Mesenteric fat pad (tissue), 1 donor: ENCODE measurements at places on chromosomes 4 and X. TPM values are rescaled to one million over a fixed set of nuclear protein-coding genes. Genes with fewer than 3 reads are reported as not detected.

DNA sequence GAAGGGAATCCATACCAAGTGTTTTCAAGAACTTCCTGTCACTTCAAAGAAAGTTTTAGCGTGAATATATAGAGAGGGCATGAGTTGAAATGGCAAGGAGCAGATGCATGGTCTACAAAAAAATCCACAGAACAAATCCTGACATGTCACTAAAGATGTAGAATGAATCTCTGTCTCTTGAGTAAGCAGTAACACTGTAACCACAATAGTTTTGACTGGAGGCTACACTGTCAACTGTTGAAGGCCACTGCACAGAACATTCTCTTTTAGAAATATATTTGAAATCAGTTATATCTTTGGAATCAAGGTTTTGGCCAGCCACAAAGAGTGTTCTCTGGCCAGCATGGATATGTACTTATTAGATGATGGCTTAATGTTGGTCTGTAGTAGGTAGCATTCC lies 83.8 kb downstream of the VCX3B start:
- DNase-seq: no peak

GRCh38 chr4:73593631-73594241 lies 26.5 kb downstream of the RASSF6 start:
- no peak for DNase-seq

GRCh38 chr4:24470666-24471485 lies 113.5 kb downstream of the DHX15 start:
- DNase-seq: no peak

GRCh38 chr4:123506011-123506695 lies 109.6 kb downstream of the SPRY1 start:
- DNase-seq: no peak

- no peak for DNase-seq
These were observed 1418.0 kb downstream of the STIM2 start for GRCh38 chr4:28278676-28279075.

- DNase-seq: no peak
These were observed 68.0 kb downstream of the ATOH1 start for GRCh38 chr4:93896516-93896915.

GRCh38 chr4:168843635-168844034 lies 166.4 kb downstream of the CBR4 start:
- DNase-seq: no peak

DNA sequence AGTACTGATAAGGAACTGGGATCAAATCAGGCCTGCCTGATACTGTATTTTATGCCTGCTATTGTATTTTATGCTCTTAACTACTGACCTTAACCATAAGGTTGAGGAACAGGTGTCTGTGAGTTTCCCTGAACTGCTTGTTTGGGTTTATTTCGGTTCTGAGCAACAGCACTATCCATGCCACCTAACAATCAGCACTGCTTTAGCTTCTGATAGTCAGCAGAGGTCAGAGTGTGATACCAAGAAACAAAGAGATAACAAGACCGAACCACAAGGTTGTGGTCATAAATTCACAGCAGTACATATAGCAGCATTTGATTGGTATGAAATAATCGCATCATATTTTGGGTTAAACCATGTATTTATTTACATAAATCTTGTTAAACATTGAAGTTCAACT lies 362.2 kb downstream of the FGF13 start:
- DNase-seq: no peak

GRCh38 chrX:150185766-150186165 lies 177.4 kb upstream of the MAMLD1 start:
- no peak for DNase-seq

DNA sequence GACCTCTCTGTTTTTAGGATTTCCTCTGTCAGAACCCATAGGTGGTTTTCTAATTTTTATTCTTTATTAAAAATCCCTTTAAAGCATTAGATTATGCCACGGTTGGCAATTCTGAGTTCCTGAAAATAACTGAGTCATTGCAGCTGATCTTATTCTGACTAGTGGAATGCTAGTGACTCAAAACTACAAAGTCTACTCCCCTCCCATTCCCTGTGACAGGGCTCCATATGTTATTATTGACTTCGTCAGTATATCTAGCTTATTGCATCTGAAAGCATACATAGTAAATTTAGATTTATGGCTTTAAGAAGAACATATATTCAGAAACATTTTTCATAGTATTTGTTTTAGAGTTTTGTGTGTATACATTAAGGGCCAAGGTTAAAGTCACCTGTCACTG lies 38.5 kb downstream of the HERC3 start:
- no peak for DNase-seq

DNA sequence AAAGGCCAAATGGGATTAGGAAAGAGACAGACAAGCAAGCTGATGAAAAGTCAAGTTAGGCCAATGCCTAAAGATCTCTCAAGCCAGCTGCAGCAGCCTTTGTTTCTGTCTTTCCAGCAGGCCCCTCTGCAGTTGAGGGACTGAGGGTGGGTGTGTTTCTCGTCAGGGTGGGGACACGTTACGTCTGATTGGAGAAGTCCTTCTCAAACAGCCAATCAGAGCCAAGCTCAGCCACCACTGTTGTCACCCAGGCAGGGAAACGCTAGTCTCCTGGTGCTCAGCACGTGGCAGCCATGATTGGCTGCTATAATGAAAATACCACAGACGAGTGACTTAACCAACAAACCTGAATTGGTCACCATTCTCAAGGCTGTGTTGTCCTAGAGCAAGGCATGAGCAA lies 177.1 kb upstream of the LCORL start:
- no peak for DNase-seq

DNA sequence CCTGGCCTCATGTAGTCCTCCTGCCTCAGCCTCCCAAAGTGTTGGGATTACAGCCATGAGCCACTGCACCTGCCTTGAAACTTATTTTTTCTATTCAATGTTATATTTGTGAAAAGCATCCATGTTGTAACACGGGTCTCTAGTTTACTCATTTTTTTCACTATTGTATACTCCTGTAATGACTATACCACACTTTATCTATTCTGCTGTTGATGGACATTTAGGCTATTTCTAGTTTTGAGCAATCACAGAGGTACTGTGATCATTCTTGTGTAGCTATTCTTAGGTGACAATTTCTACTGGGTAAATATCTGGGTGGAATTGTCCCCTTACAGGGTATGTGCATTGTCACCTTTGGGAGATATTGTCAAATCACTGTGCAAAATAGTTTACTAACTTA lies 3.6 kb downstream of the DRP2 start:
- DNase-seq: no peak

- DNase-seq: no peak
These were observed 42.1 kb downstream of the AFF1 start for GRCh38 chr4:86976801-86977485.

GRCh38 chr4:3636646-3637320 lies 104.6 kb upstream of the LRPAP1 start:
- no peak for DNase-seq

GRCh38 chrX:68415316-68415715 lies 18.0 kb downstream of the OPHN1 start:
- DNase-seq: no peak

SLC9B1 gene
- total RNA-seq: 0.87 TPM

GCNA gene
- 1.3 TPM for total RNA-seq

FAM9B gene
- total RNA-seq: not detected

TLR1 gene
- total RNA-seq: 25.4 TPM

LDB2 gene
- total RNA-seq: 53.2 TPM

STAP1 gene
- total RNA-seq: not detected

HSFX2 gene
- not detected for total RNA-seq

MAGEA12 gene
- total RNA-seq: not detected
